ENCODE measurements at places on chromosomes 16 and 17.

GRCh38 chr17:58969156-58969555 lies 137.5 kb downstream of the TRIM37 start:
- DNase-seq: no peak

DNA sequence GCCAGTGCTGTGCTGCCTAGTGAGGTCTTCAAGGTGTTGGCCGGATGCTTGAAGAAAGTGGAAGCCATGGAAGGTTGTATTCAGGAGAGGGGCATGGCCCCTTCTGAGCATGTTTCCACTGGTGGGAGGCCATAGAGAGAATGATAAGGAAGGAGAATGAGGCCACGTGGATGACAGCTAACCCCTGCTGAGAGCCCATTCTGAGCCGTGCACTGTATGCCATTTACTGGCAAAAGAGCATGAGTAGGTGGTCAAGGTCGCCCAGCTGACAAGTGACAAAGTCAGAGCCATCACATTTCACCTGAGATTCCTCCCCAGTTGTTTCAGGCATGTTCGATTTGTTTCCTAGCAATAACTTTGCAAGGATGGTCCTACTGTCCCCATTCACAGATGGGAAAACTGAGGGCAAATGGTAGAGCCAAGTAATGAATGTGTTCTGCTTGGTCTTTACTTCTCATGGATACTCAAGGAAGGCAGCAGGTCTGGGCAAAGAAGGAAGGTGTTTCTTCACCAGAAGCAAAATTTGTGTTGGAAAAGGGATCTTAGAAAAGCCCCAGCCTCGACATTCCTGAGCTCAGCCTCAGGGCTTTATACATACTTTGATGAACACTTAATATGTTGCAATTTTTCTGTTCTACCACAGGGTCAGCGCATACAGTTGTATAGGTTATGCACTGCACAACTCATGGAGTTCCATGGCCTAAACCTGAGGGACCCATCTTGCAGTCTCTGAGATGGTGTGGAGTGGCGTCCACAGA lies 10.5 kb upstream of the NKD1 start:
- no peak for DNase-seq

GRCh38 chr17:82599674-82600661 lies 48.3 kb downstream of the WDR45B start:
- DNase-seq: no peak

GRCh38 chr17:32803544-32803943 lies 73.4 kb downstream of the MYO1D start:
- DNase-seq: no peak

Measured in fibroblast of skin of back (primary cell).